ENCODE measurements at places on chromosomes 6 and 20. TPM values are rescaled to one million over a fixed set of nuclear protein-coding genes. Genes with fewer than 3 reads are reported as not detected.

The CRYBG1 gene
- 19.8 TPM for total RNA-seq

The FOXQ1 gene
- total RNA-seq: not detected

The COX4I2 gene
- total RNA-seq: not detected

The BMP6 gene
- 281 TPM for total RNA-seq

The DZANK1 gene
- total RNA-seq: 0.81 TPM

The KCNQ5 gene
- not detected for total RNA-seq

The LGSN gene
- total RNA-seq: not detected

The TBC1D32 gene
- 5.7 TPM for total RNA-seq

The CRISP2 gene
- total RNA-seq: not detected

The FILIP1 gene
- total RNA-seq: 10.5 TPM

The SAPCD1 gene
- total RNA-seq: 0.78 TPM
